ENCODE measurements at places on chromosomes 7 and 10. TPM values are rescaled to one million over a fixed set of nuclear protein-coding genes. Genes with fewer than 3 reads are reported as not detected.

The INSIG1 gene
- 41.2 TPM for total RNA-seq

The FUOM gene
- total RNA-seq: 40.5 TPM

The ANKRD61 gene
- not detected for total RNA-seq

The RBM20 gene
- 0.37 TPM for total RNA-seq

The CALU gene
- 150 TPM for total RNA-seq

The KIAA1549 gene
- 18.7 TPM for total RNA-seq
